ENCODE measurements at places on chromosomes 2 and 18. TPM values are rescaled to one million over a fixed set of nuclear protein-coding genes. Genes with fewer than 3 reads are reported as not detected.

DNA sequence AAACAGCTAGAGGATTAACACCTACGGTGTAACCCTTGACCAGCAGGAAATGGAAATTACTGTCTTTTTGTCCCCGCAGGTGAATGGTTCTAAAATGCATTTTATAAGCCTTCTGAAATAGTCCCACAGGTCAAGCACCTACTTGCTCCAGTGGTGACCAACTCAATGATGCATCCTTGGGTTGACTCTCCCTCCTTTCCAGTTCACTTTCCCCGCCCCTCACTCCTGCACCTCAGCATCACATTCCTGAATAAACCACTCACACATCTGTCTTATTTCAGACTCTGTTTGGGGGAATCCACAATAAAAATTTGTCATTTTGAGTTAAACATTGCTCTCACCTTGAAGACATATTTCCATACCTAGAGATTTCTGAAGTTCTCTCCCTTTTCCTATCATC, 446.0 kb upstream of the TNP1 start:
- no peak for DNase-seq

DNA sequence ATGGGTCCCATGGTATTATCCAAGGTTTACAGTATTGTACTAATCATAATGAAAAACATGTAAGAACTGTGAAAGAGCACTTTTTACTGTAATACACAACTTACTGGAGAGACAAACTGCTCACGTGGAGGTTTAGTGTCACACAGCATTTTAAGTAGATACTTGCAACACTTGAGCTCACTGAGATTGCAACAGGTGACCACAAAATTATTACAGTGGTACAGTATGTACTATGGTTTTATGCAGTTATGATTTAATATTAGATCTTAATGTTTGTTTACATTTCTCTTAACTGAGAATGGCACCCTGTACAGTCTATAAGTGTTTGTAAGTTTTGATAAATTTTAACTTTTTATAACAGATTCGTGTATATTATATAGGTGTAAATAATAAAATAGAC, 118.6 kb upstream of the SKOR2 start:
- DNase-seq: no peak

DNA sequence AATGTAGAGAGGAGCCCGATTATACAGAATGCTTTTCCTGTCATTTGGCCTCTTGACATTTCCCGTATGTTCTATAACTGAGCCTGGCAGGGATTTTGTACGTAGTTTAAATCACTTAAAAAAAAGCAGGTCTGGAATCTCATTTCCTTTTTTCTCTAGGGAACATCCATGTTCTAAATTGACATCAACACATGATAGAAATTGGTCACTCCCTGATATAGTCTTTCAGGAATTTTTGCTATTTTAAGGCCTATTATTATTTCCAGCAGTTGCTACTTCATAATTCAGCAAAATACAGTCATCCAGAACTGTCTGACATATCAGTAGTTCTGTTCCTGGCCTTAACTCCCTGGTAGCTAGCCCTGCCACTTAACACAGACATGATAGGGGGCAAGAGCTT, 565.7 kb upstream of the ZEB2 start:
- no peak for DNase-seq

RAX gene
- polyA plus RNA-seq: not detected

GPR39 gene
- not detected for polyA plus RNA-seq
